ENCODE measurements at places on chromosomes 5 and 9.

- no peak for DNase-seq
These were observed at the start of gene ZNF462 for GRCh38 chr9:106862821-106863720. ZNF462 (plus strand) TSS chr9:106863166; CDS start chr9:106923384, 60,218 bp downstream.

DNA sequence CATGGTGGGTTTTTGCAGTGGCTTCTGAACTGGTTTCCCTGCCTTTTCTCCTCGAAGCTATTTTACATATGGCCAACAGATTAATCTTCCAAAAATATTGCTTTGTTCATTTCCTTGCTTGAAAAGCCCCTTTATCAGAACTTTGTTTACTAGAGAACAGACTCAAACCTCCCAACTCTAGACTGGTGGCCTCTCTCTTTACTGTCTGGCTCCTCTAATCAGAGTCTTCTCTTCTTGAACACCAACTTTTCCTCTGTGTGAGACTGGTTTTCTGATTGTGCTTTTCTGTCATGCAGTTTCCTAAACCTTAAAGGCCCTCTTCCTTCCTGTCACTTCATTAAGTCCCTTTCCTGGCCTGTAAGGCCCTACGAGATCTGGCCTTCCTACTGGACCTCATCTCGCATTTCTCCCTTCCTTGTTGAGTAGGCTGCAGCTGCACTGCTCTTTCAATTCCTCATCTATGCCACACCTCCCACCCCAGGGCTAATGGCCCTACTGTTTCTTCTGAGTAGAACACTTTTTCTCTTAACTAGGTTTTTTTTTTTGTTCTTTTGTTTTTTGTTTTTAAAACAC, 5.7 kb downstream of the C9orf43 start:
- DNase-seq: no peak

DNA sequence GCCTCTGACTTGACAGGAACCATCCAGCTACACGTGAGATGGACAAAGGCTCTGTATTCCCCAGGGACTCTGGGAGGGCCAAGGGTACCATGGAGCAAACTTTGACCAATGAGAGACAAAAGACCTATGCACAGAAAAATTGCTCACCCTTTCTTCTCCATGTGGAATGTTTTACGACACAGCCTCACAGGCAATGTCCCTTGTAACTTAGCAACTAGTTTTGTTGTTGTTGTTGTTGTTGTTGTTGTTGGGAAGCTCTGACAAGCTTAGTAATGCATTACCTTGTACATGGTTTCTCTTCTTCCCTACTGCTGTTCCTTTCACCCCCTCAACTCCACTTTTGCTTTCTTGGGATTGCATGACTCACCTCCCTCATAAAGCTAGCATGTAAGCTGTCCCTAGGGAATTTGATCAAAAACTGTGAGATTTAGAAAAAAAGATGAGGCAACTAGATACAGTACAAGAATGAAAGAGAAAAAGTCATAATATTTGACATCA, 550.9 kb downstream of the RAB3C start:
- DNase-seq: no peak

DNA sequence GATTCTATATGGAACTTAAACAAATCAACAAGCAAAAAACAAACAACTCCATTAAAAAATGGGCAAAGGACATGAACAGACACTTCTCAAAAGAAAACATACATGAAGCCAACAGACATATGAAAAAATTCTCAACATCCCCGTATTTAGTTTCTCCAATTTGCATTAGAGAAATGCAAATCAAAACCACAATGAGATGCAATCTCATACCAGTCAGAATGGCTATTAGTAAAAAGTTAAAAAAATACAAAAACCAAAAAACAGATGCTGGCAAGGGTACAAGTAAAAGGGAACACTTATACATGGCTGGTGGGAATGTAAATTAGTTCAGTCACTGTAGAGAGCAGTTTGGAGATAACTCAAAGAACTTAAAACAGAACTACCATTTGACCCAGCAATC, 342.1 kb upstream of the NUDT12 start:
- DNase-seq: no peak

Data from stimulated activated CD8-positive, alpha-beta memory T cell treated with anti-CD3 and anti-CD28 coated beads, Interleukin-4, amount 100 ng/mL, for 4 hours (primary cell).